Stimulated activated CD8-positive, alpha-beta memory T cell treated with anti-CD3 and anti-CD28 coated beads, Interleukin-7, amount 100 ng/mL, for 1 hour (primary cell): ENCODE measurements at places on chromosomes 6 and 20.

DNA sequence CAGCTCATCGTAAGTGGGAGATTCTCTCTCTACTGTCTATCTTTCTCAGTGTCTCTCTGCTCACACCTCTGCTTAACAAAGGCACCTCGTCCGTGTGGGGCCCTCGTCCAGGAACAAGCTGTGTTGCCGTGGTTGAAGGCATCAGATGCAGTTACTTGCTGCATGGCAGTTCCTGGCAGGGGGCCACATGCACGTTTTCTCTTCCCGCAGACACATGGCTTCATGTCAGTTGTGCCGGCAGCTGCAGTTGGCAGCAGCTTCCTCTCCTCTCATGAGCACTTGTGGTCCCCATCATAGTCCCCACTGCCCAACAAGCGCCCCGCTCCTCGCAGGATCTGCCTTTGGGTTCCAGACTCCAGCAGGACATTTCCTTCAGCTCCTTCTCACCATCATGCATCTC, 7.1 kb upstream of the AFDN start:
- no peak for DNase-seq

- DNase-seq, result no peak
These were observed 337.8 kb downstream of the FARS2 start for GRCh38 chr6:5599127-5599526.

- no peak for DNase-seq
These were observed 18.1 kb downstream of the PLEKHG1 start for GRCh38 chr6:150617496-150618460.

GRCh38 chr6:153023977-153024708, 21.6 kb upstream of the MTRF1L start:
- no peak for DNase-seq

- DNase-seq, result no peak
These were observed 838 bp downstream of the STMN3 start for GRCh38 chr20:63652192-63652980.

GRCh38 chr6:138063726-138064125, 43.5 kb downstream of the PERP start:
- no peak for DNase-seq

- DNase-seq, result no peak
These were observed 5.7 kb downstream of the LMBRD1 start for GRCh38 chr6:69791065-69791471.

GRCh38 chr20:50014570-50015562, 32.1 kb downstream of the SNAI1 start:
- no peak for DNase-seq

- no peak for DNase-seq
These were observed 162.4 kb downstream of the CDKAL1 start for GRCh38 chr6:20696676-20697075.

- DNase-seq, result peak; percentile 2
These were observed 264.3 kb upstream of the PLN start for GRCh38 chr6:118283766-118284165.

GRCh38 chr6:156780102-156780641, 3.0 kb downstream of the ARID1B start:
- peak; percentile 18 for DNase-seq

DNA sequence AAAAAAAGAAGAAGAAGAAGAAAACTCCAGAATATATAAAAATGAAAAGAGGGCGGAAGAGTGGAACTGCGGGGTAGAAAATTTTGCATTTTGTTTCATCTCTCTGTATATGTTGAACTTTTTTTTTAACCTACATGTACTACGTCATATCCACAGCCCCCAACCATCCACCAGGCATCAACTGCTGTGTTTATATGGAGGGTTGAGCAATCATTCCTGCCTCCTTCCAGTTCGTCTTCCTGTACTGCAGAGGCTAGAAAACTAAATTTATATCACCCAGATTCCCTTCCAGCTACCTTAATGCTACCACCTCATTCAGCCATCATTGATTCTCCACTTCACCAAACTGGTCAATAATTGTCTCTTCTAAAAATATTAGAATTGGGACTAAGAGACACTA, 9.5 kb upstream of the SIGLEC1 start:
- DNase-seq, result no peak

DNA sequence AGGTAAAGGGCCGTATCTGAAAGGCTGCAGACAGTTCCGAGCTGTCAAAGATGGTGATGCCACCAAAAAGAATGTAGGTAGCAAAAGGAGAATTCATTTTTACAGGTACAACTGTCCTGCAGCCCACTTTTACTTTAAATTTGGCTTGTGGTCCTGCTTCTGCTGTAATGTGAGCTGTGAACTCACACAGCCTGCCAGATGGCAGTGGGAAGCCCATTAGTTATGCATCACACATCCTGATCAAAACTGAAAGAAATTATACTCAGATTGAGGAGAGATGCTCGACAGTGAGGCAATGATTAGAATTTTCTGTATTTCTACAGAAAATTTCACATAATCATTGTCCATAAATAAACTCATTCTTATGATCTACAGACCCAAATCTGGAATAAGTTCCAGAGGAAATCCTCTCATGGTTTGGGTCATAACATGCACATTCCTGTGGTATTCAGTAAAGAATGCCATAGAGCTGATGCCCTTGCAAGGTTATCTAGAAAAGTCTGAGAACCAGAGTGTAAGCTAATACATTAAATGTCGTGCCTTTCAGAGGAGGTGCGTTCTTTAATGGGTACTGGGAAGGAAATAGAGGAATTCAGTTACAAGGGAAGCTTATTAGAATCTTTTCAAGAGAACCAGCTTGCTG, 23.9 kb upstream of the E2F3 start:
- DNase-seq, result no peak

- no peak for DNase-seq
These were observed 52.3 kb downstream of the HBS1L start for GRCh38 chr6:135002229-135002844.

GRCh38 chr6:6766230-6766905, 177.8 kb downstream of the LY86 start:
- no peak for DNase-seq

DNA sequence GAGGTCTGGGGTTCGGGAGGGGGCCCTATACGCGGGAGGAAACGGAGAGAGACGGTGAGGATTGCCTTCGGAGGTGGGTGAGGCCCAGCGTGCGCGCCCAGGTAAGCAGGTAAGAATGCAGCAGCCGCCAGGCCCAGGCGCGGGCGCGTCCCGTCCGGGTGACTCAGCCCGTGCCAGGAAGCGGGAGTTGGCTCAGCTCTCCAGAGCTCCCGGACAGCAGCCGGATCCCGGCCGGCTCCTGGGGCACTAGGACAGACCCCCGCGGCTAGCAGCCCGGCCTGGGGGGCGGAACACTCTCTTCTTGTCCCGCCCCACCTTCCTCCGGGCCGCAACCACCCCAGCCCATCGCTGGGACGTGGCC, 1.5 kb upstream of the MDFI start:
- no peak for DNase-seq

GRCh38 chr6:47587493-47587892, 109.9 kb downstream of the CD2AP start:
- no peak for DNase-seq

GRCh38 chr6:134746140-134746539, 203.8 kb downstream of the ALDH8A1 start:
- no peak for DNase-seq

GRCh38 chr6:125810445-125810844, 19.7 kb downstream of the NCOA7 start:
- DNase-seq, result no peak

GRCh38 chr6:134708079-134708478, 241.8 kb downstream of the ALDH8A1 start:
- no peak for DNase-seq

- DNase-seq, result no peak
These were observed 219.8 kb downstream of the TFAP2A start for GRCh38 chr6:10194816-10195672.

GRCh38 chr20:41052742-41053419, 24.3 kb downstream of the TOP1 start:
- no peak for DNase-seq

DNA sequence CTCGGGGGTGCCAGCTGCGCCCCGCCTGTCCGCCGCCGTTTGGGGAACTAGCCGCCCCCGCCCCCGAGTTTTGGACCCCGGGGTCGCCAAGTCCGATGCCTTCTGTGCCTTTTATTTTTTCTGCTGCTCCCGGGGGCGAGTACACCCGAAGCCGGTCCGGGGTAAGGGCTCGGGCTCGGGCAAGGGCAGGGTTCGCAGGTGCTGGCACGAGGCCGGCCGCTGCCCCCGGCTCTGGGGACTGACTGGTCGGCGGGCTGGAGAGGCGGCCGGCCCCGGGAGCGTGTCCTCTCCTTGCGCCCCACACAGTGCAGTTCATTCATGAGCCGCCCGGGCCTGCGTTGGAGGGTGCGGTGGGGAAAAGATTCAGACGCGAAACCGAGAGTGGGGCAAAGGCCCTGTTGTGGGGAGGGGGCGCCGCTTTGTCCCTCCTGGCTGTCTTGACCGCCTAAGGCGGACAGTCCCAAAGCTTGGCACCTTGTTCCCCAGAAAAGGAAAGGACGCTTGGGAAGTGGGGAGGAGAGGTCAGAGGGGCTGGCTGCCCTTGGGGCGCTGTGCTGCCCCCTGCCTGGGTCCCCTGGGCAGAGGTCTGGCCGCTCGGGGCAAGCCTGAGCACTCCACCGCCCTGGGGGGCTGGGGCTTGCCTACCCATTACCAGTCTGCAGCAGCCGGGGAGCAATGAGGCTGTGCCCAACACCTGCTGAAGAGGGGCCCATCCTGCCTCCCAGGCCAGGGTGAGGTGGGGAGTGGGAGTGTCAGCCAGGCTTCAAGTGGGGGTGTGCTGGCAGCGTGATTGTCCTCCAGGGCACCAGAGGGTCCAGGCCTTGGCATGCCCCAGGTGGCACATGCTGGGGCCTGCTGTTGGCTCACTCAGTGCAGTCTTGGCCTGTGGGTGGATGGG, 915 bp downstream of the TMEM63B start:
- no peak for DNase-seq

- DNase-seq, result no peak
These were observed 101.5 kb downstream of the RNF144B start for GRCh38 chr6:18488526-18489270.

- no peak for DNase-seq
These were observed 118.7 kb downstream of the ATG5 start for GRCh38 chr6:106206905-106207304.

DNA sequence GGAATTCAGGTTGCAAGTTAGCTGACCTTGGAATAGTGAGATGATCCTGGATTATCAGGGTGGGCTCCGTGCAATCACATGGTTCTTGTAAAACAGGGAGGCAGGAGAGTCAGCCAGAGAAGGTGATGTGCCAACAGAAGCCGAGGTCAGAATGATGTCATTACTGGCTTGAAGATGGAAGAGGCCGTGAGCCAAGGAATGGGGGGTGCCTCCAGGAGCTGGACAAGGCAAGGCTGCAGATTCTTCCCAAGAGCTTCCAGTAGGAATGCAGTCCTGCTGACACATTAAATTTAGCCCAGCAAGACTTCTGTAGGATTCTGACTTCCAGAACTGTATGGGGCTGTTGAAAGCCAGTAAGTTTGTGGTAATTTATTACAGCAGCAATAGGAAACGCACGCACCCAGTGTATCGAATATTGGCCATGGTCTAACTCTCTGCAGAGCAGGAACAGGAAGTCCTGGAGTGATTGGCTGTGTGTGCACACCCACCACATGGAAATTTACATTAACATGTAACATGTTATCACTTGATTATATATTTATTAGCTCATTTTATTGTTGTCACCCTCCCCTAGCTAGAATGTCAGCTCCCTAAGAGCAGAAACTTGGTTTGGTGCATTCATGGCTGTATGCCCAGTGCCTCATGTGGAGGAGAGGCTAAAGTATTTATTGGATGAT, 19.1 kb downstream of the SLC24A3 start:
- no peak for DNase-seq

GRCh38 chr6:83313882-83314281, 117.0 kb downstream of the ME1 start:
- DNase-seq, result no peak

DNA sequence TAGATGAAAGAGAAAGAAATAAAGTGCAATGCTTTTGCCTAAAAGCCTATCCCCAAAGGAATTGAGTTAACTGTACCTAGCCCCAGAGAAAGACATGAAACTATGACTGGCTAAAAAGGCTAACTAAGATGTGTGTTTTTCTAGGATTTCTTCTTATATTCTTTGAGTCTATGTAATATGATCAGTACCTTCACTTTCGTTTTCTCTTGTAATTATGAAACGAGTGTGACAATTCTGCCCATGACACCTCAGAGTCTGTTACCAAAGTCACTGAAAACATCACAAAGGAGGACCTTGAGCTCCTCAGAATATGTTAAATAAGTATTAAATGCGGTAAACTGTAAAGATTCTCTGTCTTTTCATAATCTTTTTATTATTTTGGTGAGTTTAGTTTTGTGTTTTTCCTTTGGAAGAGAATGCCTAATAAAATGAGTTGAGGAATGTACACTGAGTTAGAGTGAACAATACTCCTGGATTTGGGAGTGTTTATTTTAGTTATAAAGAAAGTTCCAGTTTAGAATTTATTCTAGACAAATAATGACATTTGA, 141.3 kb downstream of the FUT9 start:
- no peak for DNase-seq

GRCh38 chr20:24991897-24992486, 559 bp downstream of the APMAP start:
- no peak for DNase-seq

DNA sequence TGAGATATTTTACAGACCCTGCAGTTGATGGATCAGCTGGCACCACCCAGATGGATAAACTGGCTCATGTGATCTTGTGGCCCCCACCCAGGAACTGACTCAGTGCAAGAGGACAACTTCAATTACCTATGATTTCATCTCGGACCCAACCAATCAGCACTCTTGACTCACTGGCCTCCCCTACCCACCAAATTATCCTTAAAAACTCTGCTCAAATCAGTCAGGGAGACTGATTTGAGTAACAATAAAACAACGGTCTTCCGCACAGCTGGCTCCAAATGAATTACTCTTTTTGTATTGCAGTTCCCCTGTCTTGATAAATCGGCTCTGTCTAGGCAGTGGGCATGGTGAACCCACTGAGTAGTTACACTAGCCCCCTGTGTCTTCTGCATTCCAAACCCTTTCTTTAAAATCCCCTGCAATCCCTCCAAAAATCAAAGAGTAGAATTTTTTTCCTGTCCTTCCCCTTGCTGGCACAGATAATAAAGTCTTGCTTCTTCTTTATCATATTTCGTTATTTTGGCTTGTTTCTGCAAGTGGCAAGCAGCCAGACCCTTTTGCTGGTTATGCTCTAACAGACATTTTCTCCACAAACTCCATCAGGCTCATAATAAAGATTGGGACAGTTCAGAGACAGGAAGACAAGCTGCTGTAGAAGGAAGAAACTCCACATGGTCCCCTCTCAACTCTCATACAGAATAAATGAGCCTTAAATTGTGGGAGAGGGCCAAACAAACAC, 48.3 kb downstream of the OR2B6 start:
- no peak for DNase-seq

- DNase-seq, result no peak
These were observed 11.5 kb downstream of the RIOK1 start for GRCh38 chr6:7401075-7401474.

- DNase-seq, result no peak
These were observed 21.1 kb downstream of the BAG2 start for GRCh38 chr6:57193177-57193576.
